ENCODE measurements at places on chromosomes 2 and 18.

- peak; percentile 89 for DNase-seq
These were observed at the start of the genes FASTKD2 and MDH1B for GRCh38 chr2:206765242-206766056. Gene FASTKD2 (plus strand): TSS chr2:206765606. CDS start chr2:206766694, 1,088 bp downstream. Gene MDH1B (minus strand): TSS chr2:206765328. CDS start chr2:206765271, 57 bp downstream.

DNA sequence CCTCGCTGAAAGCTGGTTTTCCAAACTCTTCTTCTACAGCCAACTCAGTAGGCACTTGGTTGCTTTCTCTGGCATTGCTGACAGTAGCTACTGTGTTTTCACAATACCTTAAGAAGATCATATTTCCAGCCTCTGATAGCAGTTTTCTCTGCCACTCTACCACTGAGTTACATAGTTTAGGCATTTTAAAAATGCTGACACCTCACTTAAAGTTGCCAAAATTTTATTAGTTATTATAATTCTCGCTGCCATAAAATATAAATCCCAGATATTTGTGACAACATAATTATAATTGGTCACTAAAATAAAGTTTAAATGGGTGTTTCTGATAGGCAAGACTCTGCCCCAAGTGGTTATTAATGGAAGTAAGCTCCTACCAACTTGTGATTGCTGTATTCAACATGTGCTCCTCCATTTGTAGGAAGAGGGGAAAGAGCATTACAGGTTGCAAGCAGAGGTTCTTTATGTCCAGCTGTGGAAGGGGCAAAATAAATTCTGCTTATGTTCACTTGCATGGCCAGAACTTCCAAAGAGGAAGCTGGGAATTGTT is 1202.8 kb downstream of the CNTNAP5 start:
- no peak for DNase-seq

- DNase-seq = peak; percentile 47
These were observed 54.9 kb downstream of the NUP35 start for GRCh38 chr2:183179156-183179555.

DNA sequence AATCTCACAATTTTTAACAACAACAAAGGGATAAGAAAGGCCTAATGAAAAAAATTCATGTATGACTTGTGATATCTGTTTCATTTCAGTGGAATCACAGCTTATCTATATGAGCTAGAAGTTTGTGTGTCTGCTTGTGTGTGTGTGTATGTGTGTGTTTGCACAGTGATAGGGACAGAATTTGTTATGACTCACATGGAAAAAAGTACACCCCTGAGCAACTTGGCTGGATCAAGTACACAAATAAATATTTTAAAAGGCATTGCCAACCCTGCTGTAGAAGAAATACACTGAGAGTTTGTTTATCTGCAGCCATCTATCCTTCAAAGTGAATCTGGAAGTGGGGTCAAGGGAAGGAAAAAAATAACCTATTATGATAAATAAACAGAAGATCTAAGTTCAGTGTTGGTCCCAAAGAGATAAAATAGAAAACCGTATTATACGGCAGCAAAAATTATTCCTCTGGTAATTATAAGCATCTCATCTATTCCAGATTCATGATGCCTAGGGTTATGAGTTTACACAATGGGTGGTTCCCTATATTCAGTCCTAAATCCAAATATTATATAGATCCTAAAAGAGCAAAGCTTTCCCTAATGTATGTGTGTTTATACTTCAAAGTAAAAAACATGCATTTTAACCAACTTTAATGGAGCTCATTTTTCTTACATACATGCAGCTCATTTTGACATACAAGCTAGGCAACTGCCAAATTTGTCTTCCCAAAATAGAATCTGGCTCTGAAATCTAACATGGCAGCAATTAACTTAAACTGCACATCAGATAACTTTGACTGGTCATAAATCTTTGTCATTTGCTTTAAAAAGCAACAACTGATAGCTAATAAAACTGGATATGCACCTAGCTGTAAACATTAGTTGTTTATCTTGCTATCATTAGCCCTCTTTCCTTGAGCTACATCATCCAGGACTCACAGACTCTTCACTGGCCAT is 420.6 kb downstream of the IRS1 start:
- DNase-seq = no peak

All from non-pigmented ciliary epithelial cell (primary cell).